Mucosa of descending colon (tissue), 3 donors: ENCODE measurements at places on chromosomes 5 and 9. TPM values are rescaled to one million over a fixed set of nuclear protein-coding genes. Genes with fewer than 3 reads are reported as not detected.
A peak's percentile ranks its signal among the peaks of the same experiment; 100 is the strongest.

GRCh38 chr5:148201151-148201550, 1.7 kb upstream of the SPINK6 start:
- no peak for DNase-seq

DNA sequence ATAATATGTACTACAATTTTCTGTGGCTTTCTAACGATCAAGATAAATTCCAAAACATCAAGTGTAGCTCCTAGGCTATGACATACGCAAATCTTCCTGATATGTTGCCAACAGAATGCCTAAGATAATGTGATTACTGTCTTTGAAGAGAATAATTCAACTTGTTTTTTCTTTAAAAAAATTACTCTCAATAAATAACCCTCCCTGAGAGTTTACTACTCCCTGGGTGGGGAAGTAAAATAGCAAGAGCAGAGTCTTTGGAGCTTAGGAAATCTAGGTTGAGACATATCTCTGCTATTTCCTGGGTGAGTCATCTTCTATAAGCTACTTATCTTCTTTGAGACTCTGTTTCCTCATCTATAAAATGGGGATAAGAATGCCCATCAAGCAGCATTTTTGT, 201.2 kb downstream of the ACTL7B start:
- DNase-seq, result no peak

DNA sequence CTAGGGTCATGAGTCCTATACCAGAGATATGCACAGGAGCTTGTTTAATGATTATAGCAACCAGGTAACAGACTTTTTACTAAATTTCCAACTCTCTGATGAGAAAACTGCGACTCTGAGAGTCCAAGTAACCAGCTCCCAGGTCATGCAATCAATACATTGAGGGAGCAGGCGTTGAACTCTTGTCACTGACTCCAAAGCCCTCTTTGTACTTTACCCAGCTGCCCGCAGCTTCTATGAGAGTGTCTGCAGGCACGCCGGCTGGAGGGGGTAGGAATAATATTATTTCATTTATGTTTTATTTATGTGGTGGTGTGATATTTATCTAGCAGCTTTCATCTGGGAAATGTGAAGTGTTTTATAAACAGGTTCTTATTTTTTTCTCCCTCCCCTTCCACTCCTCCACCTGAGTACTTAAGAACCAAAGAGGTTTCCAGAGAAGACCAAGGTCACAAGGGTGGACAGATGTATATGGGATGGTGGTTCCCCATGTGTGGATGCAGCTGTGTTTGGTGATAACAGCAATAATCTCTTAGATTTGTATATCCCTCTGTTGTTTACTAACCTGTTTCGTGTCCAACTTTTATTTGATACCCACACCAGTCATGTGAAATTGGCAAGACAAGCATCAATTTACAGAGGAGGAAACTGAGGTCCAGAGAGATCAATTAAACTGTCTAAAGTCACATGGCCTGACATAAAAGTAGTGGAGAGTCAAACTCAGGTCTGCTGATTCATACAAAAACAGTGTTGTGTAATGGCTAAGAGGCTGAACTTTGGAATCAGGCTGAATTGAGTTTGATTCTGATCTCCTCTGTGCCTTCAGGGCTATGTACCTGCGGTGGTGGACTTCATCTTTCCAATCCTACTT, 140.2 kb upstream of the TRIM32 start:
- no peak for DNase-seq

- no peak for DNase-seq
These were observed 23.0 kb downstream of the SLC28A3 start for GRCh38 chr9:84317563-84317962.

APBA1 gene
- 14.4 TPM for total RNA-seq

DNA sequence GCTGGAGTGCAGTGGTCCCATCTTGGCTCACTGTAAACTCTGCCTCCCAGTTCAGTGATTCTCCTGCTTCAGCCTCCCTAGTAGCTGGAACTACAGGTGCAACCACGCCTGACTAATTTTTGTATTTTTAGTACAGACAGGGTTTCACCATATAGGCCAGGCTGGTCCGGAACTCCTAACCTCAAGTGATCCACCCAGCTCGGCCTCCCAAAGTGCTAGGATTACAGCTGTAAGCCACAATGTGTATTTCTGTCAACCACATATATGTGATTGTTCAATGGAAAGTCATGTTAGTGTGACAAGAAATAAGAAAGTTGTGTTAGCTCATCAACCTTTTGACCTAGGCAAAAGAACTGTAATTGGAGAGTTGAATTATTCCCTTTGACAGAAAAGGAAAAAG, 677.1 kb upstream of the CHD1 start:
- DNase-seq, result no peak

GRCh38 chr5:172293054-172293744, 9.6 kb upstream of the UBTD2 start:
- DNase-seq, result peak; percentile 50

DNA sequence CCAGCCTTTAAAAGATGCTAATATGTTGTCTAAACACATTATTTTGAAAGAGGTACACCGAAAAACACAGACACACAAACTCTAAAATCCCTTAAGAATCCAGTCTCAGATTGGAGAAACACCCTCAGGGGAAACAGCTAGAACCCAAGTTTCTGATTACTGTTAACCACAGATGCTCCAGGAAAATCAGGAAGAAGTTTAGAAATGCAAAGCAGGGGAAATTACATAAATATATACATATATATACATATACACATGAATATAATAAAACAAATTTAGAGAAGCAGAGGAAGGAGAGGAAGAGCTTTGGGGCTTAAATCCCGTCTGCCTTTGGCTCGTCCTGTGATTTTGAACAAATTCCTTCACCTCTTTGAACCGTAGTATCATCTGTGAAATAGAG, 73.2 kb upstream of the KLF4 start:
- DNase-seq, result no peak

OR1N1 gene
- not detected for total RNA-seq

GRCh38 chr5:44334622-44335021, 54.6 kb downstream of the FGF10 start:
- DNase-seq, result no peak

TLR4 gene
- total RNA-seq, result 14.9 TPM

- DNase-seq, result no peak
These were observed 9.3 kb downstream of the NXNL2 start for GRCh38 chr9:88544245-88544644.

GRCh38 chr9:9790216-9790872, 822.5 kb downstream of the PTPRD start:
- DNase-seq, result no peak

GRCh38 chr5:72587661-72588308, 80.6 kb upstream of the ZNF366 start:
- no peak for DNase-seq

SPINK6 gene
- total RNA-seq, result not detected

- no peak for DNase-seq
These were observed 243.0 kb downstream of the ICE1 start for GRCh38 chr5:5665225-5666075.

- peak; percentile 25 for DNase-seq
These were observed 42.0 kb downstream of the CSF1R start for GRCh38 chr5:150044329-150044681.

RETREG1 gene
- total RNA-seq, result 102 TPM

GRCh38 chr5:151218177-151218576, 5.7 kb downstream of the CCDC69 start:
- DNase-seq, result no peak
